ENCODE measurements at places on chromosomes 6 and 20.

DNA sequence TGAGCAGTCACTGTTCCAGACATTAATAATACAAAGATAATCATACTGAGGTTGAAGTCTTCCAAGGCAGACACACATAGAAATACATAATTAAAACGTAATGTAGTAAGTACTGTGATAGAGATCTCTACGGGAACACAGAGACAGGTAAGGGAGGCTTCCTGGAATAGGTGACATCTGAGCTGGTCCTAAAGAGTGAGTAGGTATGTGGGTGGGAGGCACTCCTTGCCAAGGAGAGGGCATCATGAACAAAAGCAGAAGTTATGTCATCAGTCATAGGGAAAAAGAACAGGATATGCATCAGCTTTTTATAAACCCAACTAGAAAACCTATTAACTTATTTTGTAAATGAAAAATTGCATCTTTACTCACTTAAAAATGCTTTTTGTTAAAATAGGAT, 110.0 kb downstream of the MAP7 start:
- no peak for DNase-seq

GRCh38 chr20:31835554-31835953, 9.8 kb downstream of the FOXS1 start:
- no peak for DNase-seq

- no peak for DNase-seq
These were observed 1.3 kb upstream of the UBE2J1 start for GRCh38 chr6:89353702-89354392.

- DNase-seq: no peak
These were observed 148.5 kb downstream of the LY86 start for GRCh38 chr6:6736791-6737654.

DNA sequence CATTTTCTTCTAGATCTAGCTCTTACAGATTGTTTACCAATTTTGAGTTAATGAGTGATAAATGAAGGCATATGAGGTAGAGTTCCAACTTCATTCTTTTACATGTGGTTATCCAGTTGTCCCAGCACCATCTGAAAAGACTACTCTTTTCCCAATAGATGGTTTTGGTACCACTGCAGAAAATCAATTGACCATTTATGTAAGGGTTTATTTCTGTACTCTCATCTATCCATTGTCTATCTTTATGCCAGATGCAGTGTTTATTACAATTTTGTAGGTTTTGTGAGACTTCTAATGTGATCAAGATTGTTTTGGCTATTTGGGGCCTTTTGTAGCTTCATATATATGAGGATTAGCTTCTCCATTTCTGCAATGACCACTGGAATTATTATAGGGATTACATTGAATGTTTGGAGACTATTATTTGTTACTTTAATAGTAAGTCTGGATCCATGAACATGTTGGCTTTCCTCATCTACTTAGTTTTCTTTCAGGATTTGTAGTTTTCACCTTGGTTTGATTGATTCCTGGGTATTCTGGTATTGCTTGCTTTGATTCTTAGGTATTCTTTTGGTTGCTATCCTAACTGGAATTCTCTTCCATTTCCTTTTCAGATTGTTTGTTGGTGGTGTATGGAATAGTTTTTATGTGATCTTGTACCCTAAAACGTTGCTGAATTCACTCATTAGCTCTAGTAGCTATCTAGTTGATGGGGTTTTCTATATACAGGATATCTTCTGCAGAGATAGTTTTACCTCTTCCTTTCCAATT, 10.4 kb downstream of the SNRPB start:
- no peak for DNase-seq

DNA sequence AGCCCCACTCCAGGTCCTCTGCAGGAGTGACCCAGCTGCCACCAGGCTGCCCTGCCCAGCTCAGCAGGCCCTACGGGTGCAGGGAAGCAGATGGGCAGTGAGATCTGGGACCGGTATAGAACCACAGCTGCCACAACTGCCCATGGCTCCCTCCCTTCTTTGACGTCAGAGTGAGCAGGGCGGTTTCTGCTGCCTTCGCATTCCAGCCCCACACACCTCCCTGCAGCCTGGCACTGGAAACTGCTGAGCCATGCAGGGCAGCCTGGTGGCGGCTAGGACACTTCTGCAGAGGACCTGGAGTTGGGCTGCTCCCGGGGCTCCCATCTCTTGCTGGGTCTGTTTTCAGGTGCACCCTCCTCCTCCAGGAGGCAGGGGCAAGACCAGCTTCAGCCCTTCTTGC, 101.6 kb upstream of the CD93 start:
- DNase-seq: no peak

DNA sequence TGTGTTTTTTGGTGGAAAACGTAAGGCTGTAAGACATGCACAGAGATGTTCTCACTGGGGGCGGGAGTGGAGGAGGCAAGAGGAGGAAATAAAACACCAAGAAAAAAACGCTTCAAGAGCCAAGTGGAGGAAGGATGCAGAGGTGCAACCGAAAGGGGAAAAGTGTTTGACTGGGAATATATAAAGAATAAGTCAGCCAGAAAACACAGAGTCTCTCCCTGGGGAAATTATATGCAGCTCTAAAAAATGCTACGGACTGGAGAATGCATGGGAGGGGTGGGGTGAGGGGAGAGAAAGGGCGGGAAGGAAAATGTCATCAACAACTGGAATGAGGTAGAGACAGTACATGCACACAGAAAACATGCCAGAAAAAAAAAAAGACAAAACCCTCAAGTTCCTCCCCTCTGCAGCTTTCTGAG, 133.5 kb downstream of the SCML4 start:
- no peak for DNase-seq

GRCh38 chr6:21263531-21264287, 329.8 kb upstream of the SOX4 start:
- no peak for DNase-seq

DNA sequence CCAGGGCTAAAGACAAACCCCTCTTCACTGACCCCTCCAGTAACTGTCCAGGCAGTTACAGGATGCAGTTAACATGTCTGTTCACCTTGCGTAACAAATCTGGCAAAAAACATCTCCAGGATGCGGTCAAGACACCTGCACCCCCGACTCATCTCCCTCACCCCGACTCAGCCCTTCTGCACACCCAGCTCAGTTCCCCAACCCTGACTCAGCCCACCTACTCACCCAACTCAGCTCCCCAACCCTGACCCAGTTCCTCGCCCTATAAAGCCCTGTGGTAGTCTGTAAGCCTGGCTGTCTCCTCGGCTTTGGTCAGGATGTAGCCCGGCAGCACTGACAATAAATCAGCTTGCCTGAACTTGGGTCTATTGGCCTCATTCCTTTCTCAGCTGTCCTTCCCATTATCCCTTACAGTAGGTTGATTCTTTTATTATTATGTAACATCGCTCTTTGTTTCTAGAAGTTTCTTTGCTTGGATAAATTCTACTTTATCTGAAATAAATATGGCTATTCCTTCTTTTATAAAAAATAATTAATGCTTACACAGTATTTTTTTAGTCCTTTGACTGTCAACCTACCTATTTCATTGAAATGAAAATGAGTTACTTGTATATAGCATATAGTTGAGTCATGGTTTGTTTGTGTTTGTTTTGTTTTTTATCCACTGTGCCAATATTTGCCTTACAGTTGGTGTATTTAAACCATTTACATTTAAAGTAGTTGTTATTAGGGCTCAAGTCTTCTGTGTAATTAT, 12.9 kb upstream of the ADTRP start:
- no peak for DNase-seq

DNA sequence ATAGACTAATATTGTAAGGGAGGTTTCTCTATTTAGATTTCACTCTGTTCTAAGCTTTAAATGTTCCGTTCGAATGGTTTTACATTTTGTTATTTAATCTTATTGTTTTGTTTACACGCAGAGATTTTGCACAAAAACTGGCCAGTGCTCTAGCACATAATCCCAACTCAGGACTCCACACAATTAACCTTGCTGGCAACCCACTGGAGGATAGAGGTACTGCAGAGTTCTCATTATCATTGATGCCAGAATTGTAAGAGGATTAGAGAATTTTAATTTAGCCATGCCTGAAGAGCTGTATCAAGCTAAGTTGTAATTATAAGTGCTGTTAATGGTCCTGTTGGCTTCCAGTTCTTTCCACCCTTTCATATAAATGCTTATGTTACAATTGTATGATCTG, 179.7 kb upstream of the SCGN start:
- no peak for DNase-seq

GRCh38 chr6:156613996-156614395, 163.2 kb upstream of the ARID1B start:
- DNase-seq: no peak

DNA sequence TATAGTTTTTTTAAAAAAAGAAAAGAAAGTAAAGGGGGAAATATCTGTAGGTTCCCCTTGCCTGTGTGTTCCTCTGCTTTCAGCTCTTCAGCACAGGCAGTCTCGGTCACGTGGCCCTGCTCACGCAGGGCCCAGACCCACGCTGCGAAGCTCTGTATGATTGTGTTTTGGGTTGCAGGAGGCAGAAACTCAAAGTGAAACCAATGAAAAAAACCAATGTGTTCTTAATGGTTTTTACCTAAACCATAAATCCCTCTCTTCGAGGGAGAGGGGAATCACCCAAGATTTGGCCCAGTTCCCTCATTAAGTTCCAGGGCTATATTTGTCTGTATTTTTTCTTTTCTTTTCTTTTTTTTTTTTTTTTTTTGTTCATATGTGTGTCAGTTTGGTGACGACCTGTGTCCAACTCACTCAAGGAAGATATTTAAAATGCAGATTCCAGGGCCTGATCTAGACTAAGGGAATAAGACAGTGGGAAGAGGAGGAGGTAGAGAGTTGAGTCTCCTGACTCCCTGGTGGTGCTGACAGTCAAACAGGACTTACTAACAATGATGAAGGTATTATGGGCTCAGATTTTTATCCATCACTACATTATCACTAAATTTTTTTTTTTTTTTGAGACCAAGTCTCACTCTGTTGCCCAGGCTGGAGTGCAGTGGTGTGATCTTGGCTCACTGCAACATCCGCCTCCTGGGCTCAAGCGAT, 33.8 kb upstream of the RREB1 start:
- DNase-seq: peak; percentile 14

- DNase-seq: no peak
These were observed 73.4 kb downstream of the SSR1 start for GRCh38 chr6:7239590-7239948.

- no peak for DNase-seq
These were observed 9.7 kb upstream of the IRF4 start for GRCh38 chr6:381742-382461.

- DNase-seq: no peak
These were observed 761.6 kb downstream of the EYS start for GRCh38 chr6:64945450-64945849.

DNA sequence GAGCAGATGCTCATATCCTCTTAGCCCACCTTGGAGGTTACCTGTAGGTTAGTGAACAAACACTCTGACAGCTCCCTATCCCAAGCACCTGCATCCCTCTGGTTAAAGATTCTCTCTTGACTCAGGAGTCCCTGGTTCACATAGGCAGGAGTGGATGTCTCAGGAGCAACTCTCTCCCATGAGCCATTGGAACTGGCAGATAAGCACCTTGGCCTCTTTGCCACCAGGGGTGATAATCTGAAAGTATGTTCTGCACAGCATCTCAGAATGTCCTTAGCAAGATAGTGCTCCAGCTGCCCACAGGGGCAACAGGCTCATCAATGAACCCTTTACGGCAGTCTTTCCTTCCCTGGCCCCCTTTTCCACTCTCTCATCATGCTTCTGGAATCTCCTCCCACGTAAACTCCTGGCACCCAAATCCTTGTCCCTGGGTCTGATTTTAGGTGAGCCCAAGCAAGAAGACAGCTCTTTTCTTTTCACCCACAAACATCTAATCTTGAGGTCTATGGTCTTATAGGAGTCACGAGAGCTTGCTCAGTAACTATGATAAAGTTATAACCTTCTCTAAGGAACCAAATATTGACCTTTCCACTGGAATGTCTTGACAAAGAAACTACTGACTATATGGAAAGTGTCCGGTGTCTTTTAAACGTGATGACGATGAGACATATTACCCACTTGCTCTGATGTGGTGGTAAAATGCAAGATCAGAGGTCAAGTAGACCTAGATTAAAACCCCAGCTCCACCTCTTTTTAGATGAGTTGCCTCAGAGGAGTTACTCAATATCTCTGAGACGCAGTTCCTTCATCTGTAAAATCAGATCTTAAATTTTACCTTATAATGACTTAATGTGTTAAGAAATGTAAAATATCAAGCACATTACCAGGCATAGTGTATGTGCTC, 39.8 kb upstream of the ISM1 start:
- DNase-seq: no peak

GRCh38 chr6:170358496-170358895, 51.9 kb downstream of the FAM120B start:
- no peak for DNase-seq

- DNase-seq: no peak
These were observed 28.8 kb upstream of the CD164 start for GRCh38 chr6:109411034-109411433.

DNA sequence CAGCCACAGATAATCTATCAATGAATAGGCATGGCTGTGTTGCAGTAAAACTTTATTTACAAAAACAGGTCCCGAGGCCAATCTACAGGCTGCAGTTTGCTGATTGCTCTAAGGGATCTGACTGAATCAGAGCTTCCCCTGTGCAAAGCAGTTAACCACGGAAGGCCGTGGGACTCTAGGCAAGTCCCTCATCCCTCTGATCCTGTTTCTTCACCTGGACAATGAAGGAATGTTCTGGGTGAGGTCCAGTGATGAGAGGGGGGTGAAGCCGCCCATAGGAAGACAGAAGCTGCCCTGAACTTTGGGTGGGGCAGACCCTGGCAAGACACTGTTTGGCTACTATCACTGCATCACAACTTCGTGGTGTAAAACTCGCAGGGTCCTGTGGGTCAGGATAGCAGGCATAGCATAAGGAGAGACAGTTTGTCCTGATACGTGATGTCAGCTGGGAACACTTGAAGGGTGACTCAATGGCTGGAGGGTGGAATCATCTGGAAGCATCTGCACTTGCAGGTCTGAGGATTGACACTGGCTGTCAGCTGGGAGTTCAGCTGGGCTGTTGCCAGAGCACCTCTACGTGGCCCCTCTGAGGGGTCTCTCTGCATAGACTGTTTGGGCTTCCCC, 33.3 kb upstream of the TGM2 start:
- DNase-seq: no peak

DNA sequence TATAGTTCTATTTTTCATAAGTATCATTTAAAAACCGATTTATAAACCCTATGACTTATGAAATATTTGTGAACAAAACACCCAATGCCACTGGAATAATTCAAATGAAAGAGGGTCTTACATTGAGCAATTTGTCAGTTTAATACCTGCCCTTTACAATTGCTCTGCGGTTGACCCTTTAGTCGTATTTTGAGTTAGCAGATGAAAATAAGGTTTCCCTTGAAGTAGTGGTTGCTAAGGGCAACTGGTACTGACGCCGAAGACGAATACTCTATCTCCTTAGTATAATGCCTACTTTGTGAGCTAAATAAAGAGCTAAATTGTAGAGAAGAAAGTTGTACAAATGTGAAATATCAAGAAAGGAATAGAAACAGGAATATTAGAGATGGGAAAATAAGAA, 69.4 kb downstream of the KCNQ5 start:
- no peak for DNase-seq

DNA sequence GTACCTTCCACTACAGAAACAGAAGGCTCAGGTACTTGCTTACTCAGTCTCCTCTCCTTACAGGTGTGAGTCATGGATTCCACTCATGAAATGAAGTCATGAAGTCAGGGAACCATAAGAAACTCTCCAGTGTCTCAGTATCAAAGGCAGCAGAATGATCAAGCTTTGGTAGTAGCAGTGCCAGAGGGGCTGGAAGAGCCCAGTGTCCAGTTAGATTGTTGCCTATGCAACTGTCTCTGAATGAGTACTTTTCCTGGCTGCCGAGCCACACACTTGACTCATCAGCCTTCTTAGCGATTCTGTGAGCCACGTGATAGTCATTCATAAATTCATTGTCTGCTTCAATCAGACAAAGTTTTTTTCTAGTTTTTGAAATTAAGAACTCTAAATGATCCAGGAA, 52.2 kb upstream of the DTNBP1 start:
- no peak for DNase-seq
